CD4-positive, alpha-beta T cell treated with Interleukin-4 for 1 hour (primary cell): ENCODE measurements at places on chromosomes 12 and 14.
A peak's percentile ranks its signal among the peaks of the same experiment; 100 is the strongest.

DNA sequence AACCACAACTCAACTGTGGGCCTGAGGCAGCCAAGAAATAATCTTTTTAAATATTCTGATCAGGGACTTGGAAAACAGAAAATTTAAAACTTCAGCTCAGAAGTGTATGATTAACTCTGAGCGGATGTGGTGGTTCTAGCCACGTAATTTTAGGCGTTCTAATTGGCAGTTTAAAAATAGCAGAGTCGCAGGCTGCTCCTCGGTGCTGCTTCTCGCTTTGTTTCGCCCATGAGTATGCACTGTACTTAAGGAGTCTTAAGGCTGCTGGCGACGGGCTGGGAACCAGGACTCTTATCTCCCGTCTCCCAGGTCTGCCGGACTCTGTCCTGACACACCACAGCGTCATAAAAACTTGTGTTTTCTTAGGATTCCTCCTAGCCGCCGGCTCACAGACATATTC lies 113.4 kb upstream of the PELI2 start:
- DNase-seq: peak; percentile 34

- no peak for DNase-seq
Observed at GRCh38 chr12:2225696-2226095, 172.9 kb downstream of the CACNA1C start.

GRCh38 chr12:45695606-45696005 lies 33.9 kb upstream of the ARID2 start:
- DNase-seq: no peak

DNA sequence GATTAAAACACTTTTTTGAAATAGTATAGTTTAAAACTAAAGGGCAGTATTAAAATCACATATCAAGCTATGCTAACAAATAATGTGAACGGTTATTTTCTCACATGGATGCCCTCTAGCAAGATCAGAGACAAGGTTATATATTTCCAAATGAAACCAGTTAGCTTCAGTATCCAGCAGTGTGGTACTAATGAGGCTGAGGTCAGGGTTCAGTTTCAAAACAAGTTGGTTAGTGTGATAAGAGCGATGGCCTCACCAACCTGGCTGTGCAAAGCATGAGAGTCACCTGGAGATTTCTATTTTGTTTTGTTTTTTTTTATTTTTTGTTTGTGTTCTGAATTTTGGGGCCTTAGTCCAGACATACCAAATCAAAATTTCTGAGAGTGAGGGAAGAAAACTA lies 352.2 kb upstream of the KITLG start:
- no peak for DNase-seq

- DNase-seq: no peak
Observed at GRCh38 chr12:122917507-122918121, 21.7 kb upstream of the VPS37B start.

GRCh38 chr14:67464879-67465278 lies 23.6 kb downstream of the TMEM229B start:
- DNase-seq: no peak
